Stimulated activated CD8-positive, alpha-beta memory T cell treated with anti-CD3 and anti-CD28 coated beads, Interleukin-7, amount 100 ng/mL, for 1 hour (primary cell): ENCODE measurements at places on chromosomes 11 and 22.

GRCh38 chr11:76768088-76768908 is 14.9 kb upstream of the TSKU start:
- no peak for DNase-seq

- DNase-seq: no peak
Observed at GRCh38 chr11:43234881-43235280, 76.9 kb upstream of the API5 start.

GRCh38 chr11:23990346-23991164 is 506.3 kb upstream of the LUZP2 start:
- no peak for DNase-seq

DNA sequence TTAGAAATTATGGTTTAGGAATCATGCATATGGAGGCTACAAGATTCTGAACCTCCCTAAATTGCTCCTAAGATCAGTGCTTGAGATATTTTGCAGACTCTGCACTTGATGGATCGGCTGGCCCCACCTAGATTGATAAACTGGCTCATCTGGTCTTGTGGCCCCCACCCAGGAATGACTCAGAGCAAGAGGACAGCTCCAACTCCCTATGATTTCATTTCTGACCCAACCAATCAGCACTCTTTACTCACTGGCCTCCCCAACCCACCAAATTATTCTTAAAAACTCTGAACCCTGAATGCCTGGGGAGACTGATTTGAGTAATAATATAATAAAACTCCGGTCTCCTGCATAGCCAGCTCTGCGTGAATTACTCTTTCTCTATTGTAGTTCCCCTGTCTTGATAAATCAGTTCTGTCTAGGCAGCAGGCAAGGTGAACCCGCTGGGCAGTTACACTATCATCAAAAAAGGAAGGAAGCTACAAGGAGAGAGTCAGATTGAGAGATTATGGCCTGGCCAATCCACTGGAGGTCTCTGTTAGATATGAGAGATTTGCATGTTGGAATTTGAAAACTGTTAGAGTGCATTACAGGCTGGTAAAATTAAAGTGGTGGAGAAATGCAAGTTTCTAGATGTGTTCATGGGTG is 245.8 kb downstream of the CSNK2A3 start:
- DNase-seq: no peak
